ENCODE measurements at places on chromosomes 12 and 14. TPM values are rescaled to one million over a fixed set of nuclear protein-coding genes. Genes with fewer than 3 reads are reported as not detected.

Gene GARIN6
- not detected for total RNA-seq

Gene CATSPERB
- total RNA-seq, result not detected

Gene PRH2
- not detected for total RNA-seq

Gene PTPRR
- total RNA-seq, result 0.27 TPM

Gene CRIP1
- total RNA-seq, result 1,790 TPM

Gene SLC17A8
- total RNA-seq, result not detected

Gene SLCO1B3
- total RNA-seq, result 19.4 TPM

Gene PLEKHG7
- total RNA-seq, result not detected

Gene NOC4L
- total RNA-seq, result 51.7 TPM

Gene DERA
- 41.7 TPM for total RNA-seq

Gene APOF
- not detected for total RNA-seq

Gene TXNRD1
- 1,278 TPM for total RNA-seq

Gene STAT6
- 55.8 TPM for total RNA-seq

Gene RTL1
- 0.33 TPM for total RNA-seq

Gene NANOG
- not detected for total RNA-seq

Gene PLXNC1
- 0.07 TPM for total RNA-seq

Gene PIWIL1
- not detected for total RNA-seq

Gene CFAP251
- 1.1 TPM for total RNA-seq

Gene RNASE11
- not detected for total RNA-seq

Gene TAS2R9
- total RNA-seq, result not detected

Gene KLRC4
- total RNA-seq, result not detected

Gene PYGL
- 107 TPM for total RNA-seq

Gene HOXC9
- total RNA-seq, result 7.6 TPM

Gene CLEC1A
- total RNA-seq, result not detected

Gene GZMH
- not detected for total RNA-seq

Gene TC2N
- 0.57 TPM for total RNA-seq

Gene LTBR
- 195 TPM for total RNA-seq

Gene ARHGDIB
- 0.92 TPM for total RNA-seq
